ENCODE measurements at places on chromosomes 3 and 15. TPM values are rescaled to one million over a fixed set of nuclear protein-coding genes. Genes with fewer than 3 reads are reported as not detected.

The SELENOT gene
- 92.4 TPM for total RNA-seq

The ABHD17C gene
- 21.8 TPM for total RNA-seq

The CEP152 gene
- 11.3 TPM for total RNA-seq

The OIP5 gene
- 6.4 TPM for total RNA-seq

The PLCL2 gene
- 37.5 TPM for total RNA-seq

The ARHGAP11A gene
- 8.3 TPM for total RNA-seq

The GABRR3 gene
- not detected for total RNA-seq

The TRIM59 gene
- total RNA-seq, result 15.9 TPM

The PLCH1 gene
- 8.1 TPM for total RNA-seq

The ZBED2 gene
- not detected for total RNA-seq

The C3orf20 gene
- 0.18 TPM for total RNA-seq

The SERPINI2 gene
- 0.82 TPM for total RNA-seq

The BLM gene
- 6.5 TPM for total RNA-seq

The GOLGA8G gene
- total RNA-seq, result not detected

The GMNC gene
- total RNA-seq, result 4.5 TPM

The CFAP100 gene
- 0.93 TPM for total RNA-seq

The RASL12 gene
- total RNA-seq, result 12.6 TPM

The GRK7 gene
- total RNA-seq, result not detected

The RPL14 gene
- 316 TPM for total RNA-seq

The TGM5 gene
- not detected for total RNA-seq

The GOLGA6D gene
- not detected for total RNA-seq

The PLSCR5 gene
- total RNA-seq, result not detected

The SLC28A1 gene
- total RNA-seq, result 6.6 TPM

The FOXL2NB gene
- total RNA-seq, result not detected

The HYAL1 gene
- total RNA-seq, result 6.3 TPM

The RLBP1 gene
- not detected for total RNA-seq

The XCR1 gene
- total RNA-seq, result 0.35 TPM

The CLDN1 gene
- 36.4 TPM for total RNA-seq

The GALNT15 gene
- total RNA-seq, result 9.9 TPM
